ENCODE measurements at places on chromosomes 11 and 22.

DNA sequence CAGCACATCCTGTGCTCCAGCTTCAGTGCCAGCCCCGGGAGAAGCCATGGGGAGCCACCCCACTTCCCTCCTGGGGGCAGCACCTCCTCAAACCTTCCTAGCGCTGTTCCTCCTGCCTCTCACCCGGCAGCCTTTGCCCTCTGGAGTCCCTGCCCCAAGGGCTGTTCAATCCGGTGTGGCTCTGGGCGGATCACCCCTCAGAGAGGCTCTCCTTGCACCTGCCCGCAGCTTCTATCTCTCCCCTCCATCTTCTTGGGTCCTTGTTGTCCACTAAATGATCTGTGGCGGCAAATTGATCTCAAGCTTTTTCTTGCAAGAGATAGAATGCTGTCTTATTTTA lies 18.1 kb upstream of the CDKN1C start:
- DNase-seq: no peak

DNA sequence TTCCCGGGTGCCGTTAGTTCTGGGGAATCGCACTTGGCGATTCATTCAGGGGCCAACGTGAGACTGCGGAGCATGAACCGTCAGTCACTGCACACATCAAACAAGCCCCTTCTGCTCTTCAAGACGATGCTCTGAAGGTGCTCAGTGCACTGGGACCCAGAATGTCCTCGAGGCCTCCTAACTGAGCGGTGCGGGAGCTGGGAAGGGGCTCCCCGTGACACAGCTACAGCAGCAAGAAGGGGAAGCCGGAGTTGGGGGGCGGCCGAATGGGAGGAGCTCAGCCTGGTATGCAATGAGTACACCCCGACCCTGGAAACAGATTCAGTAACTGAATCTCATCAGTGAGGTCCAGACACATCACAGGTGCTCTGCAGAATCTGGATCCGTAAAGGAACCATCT lies 150.8 kb downstream of the SHANK2 start:
- no peak for DNase-seq

DNA sequence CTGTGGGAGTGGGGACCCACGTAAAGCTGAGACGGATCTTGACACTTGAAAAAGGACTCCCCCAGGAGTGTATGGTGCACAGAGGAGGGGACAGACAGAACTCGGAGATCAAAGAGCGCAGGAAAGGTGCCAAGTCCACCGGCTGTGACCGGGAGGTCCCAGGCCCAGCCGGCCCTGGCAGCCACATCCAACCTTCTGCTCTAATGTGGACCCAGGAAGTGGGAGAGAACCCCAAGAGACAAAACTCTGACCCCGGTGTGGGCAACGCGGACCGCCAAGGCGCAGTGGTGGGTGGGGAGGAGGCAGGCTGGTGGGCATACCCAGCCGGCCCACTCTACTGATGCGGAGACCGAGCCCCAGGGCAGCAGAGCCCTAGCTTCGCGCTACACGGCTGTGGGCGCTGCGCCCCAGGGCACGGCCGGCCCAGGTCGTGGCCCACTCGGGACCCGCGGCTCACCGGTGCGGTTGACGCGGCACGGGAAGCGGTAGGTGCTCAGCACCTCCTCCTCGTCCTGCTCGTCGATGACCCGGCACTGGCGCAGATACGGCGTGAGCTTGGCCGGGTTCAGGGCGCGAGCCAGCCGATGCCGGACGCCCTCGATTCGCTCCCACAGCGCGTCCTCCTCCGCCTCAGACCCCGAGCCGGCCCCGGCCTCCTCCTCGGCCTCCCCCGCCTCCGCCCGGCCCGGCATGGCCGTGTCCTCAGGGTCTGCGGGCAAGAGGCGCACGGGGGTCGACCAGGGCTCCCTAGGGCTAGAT lies 527 bp downstream of the CARD10 start:
- DNase-seq: no peak

- DNase-seq: no peak
Observed at GRCh38 chr11:68140496-68141245, 19.5 kb upstream of the CHKA start.

- DNase-seq: no peak
Observed at GRCh38 chr11:8258784-8259183, 4.9 kb downstream of the LMO1 start.

DNA sequence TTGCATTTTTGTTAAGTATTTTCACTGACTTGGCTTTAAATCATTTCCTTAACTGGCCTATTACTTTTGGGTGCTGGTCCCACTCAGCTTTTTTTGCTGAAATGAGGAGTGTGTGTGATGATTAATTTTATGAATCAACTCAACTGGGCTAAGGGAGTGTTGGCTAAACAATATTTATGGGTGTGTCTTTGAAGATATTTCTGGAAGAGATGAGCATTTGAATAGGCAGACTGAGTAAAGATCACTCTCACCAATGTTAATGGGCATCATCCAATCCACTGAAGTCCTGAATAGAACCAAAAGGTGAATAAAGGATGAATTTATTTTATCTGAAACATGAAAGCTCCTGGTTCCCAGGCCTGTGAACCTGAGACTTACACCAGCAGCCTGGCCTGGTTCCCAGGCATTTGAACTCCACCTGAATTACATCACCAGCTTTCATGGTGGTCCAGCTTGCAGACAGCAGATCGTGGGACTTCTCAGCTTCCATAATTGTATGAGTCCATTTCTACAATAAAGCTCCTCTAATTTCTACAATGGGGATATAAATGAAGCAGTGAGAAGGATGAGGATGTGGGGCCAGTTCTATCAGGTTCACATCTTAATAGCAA lies 241.3 kb upstream of the ZC3H12C start:
- no peak for DNase-seq

DNA sequence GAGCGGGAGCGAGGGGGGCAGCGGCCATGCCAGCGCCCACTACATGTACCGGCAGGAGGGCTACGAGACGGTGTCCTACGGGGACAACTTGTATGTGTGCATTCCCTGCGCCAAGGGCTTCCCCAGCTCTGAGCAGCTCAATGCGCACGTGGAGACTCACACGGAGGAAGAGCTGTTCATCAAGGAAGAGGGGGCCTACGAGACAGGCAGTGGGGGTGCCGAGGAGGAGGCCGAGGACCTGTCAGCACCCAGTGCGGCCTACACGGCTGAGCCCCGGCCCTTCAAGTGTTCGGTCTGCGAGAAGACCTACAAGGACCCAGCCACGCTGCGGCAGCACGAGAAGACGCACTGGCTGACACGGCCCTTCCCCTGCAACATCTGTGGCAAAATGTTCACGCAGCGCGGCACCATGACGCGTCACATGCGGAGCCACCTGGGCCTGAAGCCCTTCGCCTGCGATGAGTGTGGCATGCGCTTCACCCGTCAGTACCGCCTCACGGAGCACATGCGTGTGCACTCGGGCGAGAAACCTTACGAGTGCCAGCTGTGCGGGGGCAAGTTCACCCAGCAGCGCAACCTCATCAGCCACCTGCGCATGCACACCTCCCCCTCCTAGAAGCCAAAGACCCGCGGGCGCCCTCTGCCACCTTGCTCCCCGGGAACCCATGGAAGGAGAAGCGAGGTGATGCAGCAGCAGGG lies 20.9 kb upstream of the TMEM191C start:
- DNase-seq: no peak

DNA sequence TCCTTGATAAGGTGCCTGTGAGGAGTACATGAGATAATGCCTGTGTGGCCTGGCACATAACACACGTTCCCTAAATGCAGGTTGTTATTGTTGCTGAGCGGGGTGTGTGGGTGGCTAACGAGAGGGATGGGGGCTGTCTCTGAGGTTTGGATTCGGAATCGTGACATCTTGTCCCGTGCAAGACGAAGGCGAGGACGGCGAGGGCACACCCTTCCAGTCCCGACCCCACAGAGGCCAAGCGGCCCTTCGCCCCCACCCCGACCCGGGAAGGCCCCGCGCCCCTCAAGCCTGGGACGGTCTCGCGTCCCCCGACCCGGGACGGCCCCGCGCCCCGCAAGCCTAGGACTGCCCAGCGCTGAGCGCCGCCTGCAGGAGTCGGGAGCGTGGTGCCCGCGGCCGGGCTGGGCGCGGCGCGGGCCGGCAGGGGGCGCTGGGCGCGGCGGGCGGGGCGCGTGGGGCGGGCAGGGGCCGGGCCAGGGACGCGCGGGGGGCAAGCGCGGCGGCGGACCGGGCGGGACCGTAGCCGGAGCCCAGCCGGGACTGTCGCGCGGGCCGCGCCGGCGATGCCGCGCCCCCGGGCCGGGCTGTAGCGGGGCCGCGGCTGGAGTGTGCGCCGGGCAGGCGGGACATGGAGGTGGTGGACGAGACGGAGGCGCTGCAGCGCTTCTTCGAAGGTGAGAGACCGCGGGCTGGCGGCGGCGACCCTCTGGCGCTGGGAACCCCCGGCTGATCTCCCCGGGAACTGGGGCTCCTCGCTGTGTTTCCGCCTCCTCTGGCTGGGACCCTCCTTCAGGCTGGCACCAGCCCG lies at the start of gene MYRF:
TSS of gene MYRF (plus strand) at position 520 of the 808 bp plus-strand sequence. CDS start at position 629, 109 bp downstream.
- DNase-seq: no peak

- DNase-seq: no peak
Observed at GRCh38 chr11:102760344-102761035, 19.9 kb downstream of the MMP10 start.

DNA sequence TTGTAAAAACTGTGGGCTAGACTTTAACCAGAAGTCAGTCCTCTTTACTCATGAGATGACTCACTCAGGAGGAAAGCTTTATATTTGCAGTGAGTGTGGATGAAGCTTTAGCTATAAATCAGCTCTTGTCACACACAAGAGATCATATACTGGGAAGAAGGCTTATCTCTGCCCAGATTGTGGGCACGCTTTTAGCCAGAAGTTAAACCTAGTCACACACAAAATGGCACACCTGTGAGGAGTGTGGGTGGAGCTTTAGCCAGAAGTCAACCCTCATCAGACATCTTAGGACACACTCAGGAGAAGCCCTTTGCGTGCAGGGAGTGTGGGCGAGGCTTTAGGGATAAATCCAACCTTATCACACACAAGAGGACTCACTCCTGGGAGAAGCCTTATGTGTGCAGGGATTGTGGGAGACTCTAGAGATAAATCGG lies 706.9 kb upstream of the LUZP2 start:
- no peak for DNase-seq

- DNase-seq: no peak
Observed at GRCh38 chr11:130165601-130166456, 6.2 kb downstream of the ST14 start.

Measured in ELF-1 (cell line).